ENCODE measurements at places on chromosomes 2 and 18. TPM values are rescaled to one million over a fixed set of nuclear protein-coding genes. Genes with fewer than 3 reads are reported as not detected.
A peak's percentile ranks its signal among the peaks of the same experiment; 100 is the strongest.

- no peaks in the 10 kb centered on the region for H3K27me3 ChIP-seq
- no peak for DNase-seq
- no peak overlapping the region for H3K4me3 ChIP-seq
- peaks cover 77% of the 10 kb centered on the region for H3K36me3 ChIP-seq
- no peak overlapping the region for H3K27ac ChIP-seq
Measured at GRCh38 chr18:3126457-3127097, 93.2 kb downstream of the MYOM1 start.

FOXD4L1 gene
- 1.2 TPM for total RNA-seq

GRCh38 chr2:132668189-132668823 lies 1.7 kb downstream of the LYPD1 start:
- H3K4me3 ChIP-seq = peak overlapping the region; percentile 46
- no peaks in the 10 kb centered on the region for H3K4me1 ChIP-seq
- no peak overlapping the region for H3K27ac ChIP-seq
- no peaks in the 10 kb centered on the region for H3K36me3 ChIP-seq
- H3K27me3 ChIP-seq = peaks cover 88% of the 10 kb centered on the region
- DNase-seq = peak; percentile 62

DNA sequence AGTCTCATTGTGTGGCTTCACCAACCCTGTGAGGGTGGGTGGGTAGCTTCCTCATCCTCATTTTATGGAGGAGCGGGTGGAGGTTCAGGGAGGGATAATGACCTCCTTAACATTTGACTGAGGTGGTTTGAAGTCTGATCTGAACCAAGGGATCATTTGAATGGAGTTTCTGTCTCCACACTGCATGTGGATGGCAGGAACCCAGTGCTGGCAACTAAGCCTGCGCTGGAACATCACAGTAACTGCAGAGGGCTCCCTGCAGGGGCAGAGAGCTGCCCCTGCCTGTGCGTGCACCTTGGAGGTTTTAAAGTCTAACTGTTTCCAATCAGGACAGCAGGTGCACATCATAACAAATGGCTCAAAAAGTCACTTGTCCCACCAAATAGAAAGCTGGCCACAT lies 3.3 kb downstream of the AGAP1 start:
- peaks cover 37% of the 10 kb centered on the region for H3K4me1 ChIP-seq
- H3K27ac ChIP-seq = no peak overlapping the region
- no peaks in the 10 kb centered on the region for H3K27me3 ChIP-seq
- no peak for DNase-seq
- no peaks in the 10 kb centered on the region for H3K36me3 ChIP-seq

- H3K4me1 ChIP-seq = no peaks in the 10 kb centered on the region
- H3K36me3 ChIP-seq = no peaks in the 10 kb centered on the region
- no peak overlapping the region for H3K4me3 ChIP-seq
- H3K27me3 ChIP-seq = no peaks in the 10 kb centered on the region
- no peak for DNase-seq
Measured at GRCh38 chr2:2577407-2577831, 246.3 kb upstream of the MYT1L start.
